NCI-H1436 treated with DMSO at 0.1 percent for 48 hours (cell line): ENCODE measurements at places on chromosomes 2 and 18.

GRCh38 chr2:49032126-49032525 lies 122.2 kb downstream of the FSHR start:
- DNase-seq, result no peak

DNA sequence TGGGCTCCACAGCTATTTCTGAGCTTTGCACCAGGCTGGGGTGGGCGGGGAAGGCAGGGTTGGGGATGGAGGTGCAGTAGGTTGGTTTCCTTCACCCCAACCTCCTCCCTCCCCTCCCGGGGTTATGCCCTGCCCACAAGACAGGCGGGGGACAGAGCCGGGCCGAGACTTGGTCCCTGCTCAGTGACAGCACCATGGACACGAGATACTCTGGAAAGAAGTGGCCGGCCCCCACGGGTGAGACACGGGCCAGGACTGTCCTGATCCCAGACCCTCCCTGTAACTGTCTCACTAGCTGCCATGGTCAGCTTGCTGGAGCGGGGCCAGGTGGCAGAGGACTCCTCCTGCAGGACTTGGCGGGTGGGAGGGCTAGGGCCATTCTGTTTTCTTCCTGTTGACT lies 59.7 kb downstream of the DYSF start:
- DNase-seq, result no peak

DNA sequence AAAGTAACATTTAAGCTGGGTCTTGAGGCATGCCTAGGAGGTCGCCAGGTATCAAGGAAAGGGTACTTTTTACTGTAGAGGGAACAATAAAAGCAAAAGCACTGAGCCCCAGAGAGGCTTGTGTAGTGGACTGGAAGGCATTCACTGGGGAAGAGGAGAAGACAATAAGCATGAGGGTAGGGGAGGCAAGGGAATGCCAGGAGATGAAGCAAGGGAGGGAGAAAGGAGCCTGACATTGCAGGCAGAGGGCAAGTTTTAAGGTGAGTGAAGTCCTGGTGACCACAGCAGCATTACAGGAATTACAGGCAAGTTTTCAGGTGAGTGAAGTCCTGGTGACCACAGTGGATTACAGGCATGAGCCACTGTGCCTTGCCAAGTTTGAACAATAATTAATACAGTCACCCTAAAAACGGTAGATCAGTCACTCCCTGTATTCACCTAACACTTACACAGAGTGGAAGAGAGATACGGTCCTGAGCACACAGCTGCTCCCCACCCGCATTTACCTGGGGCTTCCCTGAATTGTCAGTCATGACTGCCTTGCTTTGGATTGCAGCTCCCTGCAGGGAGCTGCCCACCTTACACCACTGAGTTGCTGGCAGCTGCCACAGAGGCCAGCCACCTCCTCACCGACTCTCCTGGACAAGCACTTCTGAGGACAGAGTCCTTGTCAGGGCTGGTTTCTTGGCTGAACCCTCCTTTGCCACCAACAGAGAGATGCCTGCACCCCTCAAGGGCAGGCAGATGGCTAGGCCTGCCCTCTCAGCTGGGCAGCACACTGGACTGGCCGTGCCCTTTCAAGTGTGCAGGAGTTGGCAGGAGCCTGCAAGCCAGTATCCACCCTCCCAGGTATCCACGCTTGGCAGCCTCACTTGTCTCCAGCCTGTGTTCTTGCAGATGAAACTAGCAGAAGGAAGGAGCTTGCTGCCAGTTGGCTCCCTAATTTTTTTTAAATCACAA lies 153.2 kb upstream of the MSH6 start:
- no peak for DNase-seq

DNA sequence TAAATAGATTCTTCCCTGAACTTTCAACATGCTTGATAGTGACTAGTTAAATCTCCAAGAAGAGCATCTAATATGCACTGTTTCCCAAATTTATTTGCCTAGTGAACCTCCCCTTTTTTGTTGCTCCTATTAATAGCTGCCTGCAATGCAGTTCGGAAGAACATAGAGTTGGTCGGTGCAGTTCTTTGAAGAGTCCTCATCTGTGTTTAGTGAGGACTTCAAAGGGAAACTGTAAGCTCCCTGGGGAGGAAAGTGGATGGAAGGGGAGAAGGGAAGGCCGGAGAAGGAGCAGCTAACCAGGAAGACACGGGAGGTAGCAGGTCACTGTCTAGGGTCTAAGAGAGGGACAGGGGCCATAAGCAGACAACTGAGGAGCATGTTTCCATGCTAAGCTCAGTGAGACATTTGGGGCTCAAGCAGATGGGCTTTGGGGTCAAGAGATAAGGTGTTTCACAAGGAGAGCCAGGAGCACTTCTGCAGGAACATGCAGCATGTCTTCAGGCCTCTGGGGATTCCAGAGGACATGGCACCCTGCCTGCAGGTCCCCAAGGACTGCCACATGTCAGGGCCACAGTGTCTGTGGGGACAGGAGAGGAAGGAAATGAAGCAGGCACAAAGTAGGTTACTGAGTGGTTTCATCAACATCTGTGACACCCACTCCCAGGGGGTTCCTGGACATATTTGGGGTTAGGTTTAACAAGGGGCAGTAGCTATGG lies 48.7 kb upstream of the ANXA4 start:
- DNase-seq, result no peak

- no peak for DNase-seq
Measured at GRCh38 chr2:47014564-47015051, 99.0 kb upstream of the MCFD2 start.

DNA sequence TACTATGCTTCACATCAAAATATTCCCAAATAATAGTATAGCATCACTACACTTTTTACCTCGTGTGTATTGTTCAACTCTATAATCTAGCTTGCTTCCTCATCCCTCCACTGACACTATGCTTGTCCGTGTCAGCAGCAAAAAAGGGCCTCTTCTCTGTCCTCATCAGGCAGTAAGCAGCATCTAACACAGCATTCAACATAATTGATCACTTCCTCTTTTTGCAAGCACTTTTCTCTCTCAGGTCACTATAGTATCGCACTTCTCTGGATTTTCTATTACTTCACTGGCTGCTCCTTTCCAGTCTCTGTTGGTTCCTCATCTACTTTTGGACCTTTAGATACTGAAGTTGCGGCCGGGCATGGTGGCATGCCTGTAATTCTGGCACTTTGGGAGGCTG lies 64.9 kb upstream of the ZSWIM2 start:
- DNase-seq, result no peak

GRCh38 chr2:241514553-241514952 lies 6.2 kb upstream of the STK25 start:
- no peak for DNase-seq
